ENCODE measurements at places on chromosomes 12 and 14.

- DNase-seq, result no peak
Measured at GRCh38 chr12:38931461-38931860, 26.1 kb upstream of the CPNE8 start.

DNA sequence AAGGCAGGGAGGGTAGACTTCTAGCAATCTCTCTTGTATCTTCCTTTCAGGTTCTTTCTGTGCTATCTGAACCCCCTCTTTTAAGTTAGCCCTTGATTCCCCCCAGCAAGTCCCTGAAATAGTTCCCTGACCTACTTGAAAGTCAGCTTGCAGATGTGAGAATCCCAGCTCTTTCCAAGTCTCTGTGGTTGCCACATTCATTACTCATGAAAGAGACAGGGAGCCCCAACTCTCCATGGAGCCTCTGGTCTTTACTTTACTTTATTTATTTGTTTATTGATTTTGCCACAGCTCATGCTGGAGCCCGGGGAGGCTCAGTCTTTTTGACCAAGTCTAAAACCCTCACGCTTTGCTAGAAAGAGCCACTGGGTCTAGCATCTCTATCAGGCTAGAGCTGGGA, 193.6 kb upstream of the FAR2 start:
- DNase-seq, result no peak

GRCh38 chr12:106679574-106679973, 94.9 kb upstream of the RIC8B start:
- DNase-seq, result no peak

DNA sequence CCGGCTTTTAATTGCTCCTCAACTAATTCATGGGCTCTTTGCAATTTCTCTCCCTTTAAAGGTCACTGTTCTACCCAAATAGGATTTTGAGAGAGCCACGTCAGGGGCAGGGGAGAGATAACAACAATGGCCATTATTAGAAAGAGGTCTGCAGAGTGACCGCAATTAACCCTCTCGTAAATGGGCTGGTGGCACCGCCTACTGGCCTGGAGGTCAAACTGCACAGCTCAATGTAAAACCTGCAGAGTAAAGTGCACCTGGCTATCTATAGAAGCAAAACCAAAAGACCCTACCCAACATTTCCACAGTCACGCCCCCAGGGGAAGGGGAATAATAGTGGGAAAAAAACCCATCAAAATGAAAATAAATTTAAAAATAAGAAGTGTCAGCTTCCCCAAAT, 21.6 kb upstream of the CLEC4E start:
- DNase-seq, result no peak

- DNase-seq, result peak; percentile 75
Measured at GRCh38 chr14:53850714-53851296, 105.8 kb downstream of the BMP4 start.

- no peak for DNase-seq
Measured at GRCh38 chr12:48131517-48131916, 12.4 kb downstream of the PFKM start.

DNA sequence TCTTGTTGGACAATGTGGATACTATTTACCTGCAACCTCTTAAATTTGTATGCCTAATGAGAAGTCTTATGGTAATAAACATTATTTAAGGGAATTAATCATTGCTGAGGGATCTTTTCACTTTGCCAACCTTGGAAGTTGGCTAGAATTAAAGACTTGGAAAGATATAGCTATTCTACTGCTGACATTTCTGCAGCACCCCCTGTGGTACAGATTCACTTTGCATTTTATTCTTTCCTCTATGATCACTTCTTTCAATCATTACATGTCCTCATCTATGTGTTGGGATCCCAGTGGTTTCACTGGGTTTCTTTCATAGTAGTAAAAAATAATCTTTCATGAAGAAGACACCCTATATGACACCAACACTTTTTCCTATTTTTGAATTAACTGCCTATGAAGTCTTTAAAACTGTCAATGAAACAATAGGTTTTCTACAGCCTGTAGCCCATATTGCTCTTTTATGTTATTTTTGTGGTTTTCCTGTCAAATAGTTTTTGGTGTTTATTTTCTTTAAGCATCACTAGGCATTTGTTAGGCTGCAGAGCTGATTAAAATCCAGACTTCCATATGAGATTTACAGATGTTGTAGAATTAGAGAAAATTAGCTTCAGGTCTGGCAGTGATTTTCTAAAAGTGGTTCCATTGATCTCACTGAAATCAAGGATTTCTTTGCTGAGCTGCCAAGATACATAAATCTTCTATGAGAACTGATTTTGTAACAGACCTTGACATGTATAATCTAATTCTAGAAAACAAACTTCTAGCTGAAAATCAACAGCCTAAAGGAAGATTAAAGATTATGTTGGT, 256.1 kb downstream of the NAV3 start:
- DNase-seq, result no peak

DNA sequence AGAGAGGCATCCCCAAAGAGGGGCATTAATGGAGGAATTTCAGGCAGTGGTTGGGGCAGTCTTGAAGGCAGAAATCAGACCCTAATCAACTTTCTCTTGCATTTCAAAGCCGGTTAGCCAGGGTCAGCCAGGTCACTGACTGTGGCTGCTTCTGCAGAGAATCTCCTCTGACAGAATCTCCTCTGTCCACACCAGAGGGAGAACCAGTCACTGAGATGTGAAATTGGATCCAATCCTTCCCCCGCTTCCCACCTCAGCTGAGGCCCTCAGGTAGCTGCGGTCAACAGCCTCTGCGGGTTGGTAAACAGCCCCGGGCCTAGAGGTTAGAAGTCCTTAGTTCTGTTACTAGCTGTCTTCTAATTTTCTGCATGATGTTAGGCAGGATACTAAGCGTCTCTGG, 39.8 kb upstream of the NUAK1 start:
- DNase-seq, result no peak

- peak; percentile 76 for DNase-seq
Measured at GRCh38 chr12:111313833-111314259, 55.0 kb downstream of the PHETA1 start.

GRCh38 chr12:49827401-49828099, 663 bp downstream of the NCKAP5L start:
- DNase-seq, result peak; percentile 80

DNA sequence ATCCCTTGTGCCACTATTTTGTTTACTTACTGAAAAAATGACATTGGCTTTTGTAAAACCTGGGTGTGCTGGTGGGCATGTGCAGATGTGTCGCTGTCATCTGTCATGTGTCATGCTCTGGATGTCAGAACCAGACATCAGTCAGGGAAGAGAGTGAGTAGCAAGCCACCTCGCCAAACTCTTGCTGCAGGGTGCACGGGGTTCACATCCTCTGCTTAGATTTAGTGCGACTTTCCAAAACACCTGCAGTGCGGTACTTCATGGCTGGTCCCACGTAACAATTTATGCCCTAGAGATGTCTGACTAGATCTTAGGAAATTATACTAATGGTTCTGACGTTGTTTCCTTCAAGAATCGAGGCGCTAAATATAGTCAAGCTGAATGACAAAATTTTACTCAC, 106.7 kb downstream of the CRADD start:
- DNase-seq, result no peak

DNA sequence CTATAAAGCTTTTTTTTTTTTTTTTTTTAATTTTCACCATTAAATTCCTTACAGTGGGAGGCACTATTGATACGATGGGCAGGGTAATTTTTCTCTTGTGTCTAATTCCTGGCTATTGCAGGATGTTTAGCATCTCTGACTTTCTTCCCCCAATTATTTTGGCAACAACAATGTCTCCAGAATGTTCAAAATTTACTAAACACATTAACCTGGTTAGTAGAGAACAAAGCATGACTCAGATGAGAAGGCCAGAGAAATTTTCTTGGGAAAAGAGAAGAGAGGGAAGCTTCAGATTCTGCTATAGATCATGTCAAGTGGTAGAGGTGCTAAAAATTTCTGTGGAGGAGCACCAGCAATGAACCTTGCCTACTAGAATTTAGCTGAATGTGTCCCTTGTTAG, 171.5 kb upstream of the PRICKLE1 start:
- DNase-seq, result no peak

- DNase-seq, result peak; percentile 59
Measured at GRCh38 chr14:29926701-29927375, 809 bp downstream of the PRKD1 start.

DNA sequence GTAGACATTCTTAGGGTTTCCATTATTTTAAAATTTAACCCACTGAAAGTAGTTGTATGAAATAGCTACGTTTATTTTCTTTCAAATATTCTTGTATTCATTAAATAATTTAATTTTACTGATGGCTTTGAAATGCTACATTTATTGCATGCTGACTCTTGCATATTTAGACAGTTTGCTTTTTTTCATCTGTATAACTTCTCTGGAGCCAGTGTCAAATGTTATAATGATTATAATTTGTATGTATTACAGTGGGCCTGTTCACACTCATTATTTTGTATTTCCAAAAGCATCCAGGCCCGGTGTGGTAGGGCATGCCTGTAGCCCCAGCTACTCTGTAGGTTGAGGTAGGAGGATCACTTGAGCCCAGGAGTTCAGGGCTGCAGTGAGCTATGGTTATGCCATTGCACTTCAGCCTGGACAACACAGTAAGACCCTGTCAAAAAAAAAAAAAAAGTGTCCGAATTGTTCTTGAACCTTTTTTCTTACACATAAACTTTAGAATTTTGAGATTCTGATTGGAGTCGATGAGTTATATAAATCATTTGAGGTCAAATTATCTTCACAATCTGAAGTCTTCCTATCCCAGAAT, 905 bp downstream of the ZNF84 start:
- DNase-seq, result no peak

DNA sequence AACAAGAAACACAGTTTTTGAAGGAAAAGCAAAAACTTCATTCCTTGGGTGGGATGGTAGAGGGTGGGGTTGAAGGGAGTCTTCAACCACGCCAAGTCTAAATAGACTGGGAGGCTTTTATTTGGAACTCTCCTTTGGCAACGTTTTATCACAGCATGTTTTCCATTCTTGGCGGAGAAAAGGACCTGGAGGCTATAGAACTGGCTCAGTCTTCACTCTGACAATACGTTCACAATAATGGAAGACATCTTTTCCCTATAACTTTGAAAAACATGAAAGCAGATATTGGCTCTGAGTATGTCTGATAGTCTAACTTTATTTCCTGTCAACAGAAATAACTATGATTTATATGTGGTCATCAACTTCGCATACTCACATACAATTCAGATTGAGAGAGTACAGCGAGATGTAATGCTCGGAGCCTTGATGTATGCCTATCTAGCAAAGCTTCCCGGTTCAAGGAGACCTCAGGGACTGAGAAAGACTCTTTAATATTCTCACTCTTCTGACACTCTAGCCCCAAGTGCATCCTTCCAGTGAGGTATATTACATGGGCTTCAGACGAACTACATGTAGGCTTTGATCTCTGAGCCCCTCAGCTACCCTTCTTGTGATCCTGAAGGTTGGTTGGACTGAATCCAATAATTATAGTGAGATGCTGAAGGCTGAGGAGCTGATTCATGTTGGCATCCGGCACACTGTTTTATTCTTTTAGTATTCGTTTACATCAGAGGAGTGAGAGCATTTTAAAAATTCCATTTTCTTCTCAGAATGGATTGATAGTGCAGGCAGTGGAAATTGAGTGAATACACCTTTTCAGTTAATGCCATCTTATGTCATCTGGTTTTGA, 14.0 kb downstream of the TMEM30B start:
- no peak for DNase-seq

DNA sequence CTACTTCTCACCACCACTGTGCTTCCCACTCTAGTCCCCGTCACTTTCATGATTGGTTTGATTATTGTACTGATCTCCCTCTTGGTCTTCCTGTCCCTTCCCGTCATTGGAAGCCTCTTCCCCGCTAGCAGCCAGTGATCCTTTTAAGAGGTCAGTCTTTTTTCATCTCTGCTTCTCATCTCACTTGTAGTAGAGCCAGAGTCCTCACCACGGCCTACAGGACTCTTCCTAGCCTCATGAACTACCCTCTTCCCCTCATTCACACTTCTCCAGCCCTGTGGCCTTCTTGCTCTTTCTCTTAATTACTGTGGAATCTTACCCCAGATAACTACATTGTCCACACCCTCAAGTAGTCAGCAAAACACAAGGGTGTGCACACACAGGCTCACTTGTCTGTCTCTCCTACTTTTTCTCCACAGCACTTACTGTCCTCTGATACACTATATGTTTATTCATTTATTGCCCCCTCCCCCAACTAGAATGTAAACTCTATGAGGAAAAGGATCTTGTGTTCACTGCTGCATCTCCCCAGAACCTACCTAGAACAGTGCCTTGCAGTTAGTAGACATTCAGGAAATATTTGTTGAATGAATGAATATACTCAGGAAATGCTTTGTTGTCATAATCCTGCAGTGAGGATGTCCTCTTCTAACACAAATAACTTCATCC, 66.3 kb downstream of the CKB start:
- DNase-seq, result no peak

GRCh38 chr14:27686137-27686536, 1080.5 kb upstream of the FOXG1 start:
- no peak for DNase-seq

DNA sequence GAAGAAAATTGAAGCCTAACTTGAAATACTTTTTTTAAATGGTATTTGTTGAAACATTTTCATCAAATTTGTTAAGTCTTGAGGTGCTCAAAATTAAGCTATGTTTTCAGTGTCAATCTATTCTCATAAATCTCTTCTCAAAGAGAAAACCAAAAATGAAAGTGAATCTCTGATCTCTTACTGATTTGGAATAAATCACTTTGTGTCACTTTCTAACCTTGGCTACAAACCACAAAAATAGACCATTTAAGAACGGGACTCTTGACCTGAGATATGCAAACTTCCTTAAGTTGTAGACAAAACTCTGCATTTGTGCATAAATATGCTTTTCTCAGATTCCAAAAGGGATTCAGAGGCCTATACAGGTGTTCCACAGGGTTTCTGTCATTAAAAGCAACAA, 192.9 kb downstream of the SEC23A start:
- no peak for DNase-seq

DNA sequence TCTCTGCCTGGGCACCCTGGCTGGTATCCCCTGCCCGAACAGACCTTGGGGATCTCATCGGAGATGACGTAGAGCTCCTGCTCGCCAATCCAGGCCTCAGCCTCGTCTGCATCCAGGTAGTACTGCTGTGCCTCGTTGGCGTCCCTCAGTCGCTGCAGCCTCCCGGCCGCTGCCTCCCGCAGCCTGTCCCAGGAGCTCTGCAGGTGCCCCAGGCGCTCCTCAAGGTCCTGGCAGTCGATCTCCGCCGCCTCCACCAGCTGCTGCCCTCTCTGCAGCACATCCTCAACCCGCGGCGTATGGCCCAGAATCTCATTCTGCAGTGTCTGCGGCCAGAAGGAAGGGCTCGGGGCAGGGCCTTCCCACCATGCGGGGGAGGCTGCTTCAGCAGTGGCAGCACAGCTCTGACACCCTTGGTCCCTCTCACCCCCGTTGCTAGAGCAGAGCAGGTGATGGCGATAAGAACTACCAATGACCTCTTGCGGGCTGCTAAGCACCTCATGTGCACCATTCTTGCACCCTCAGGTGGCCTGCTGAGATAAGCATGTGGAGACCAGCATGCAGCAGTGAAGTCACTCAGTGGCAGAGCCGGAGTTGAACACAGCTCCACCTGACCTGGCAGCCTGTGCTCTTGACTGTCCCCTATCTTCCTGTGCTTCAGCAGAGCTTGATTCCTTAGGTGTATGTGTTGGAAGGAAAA, 71.0 kb downstream of the PLEKHG3 start:
- DNase-seq, result no peak
